ENCODE measurements at places on chromosomes 6 and 20.

GRCh38 chr6:85498596-85499258 lies 48.8 kb downstream of the NT5E start:
- no peak for DNase-seq

GRCh38 chr6:28893172-28893799 lies 30.5 kb downstream of the TRIM27 start:
- no peak for DNase-seq

- DNase-seq = no peak
Measured at GRCh38 chr6:44498436-44498835, 110.9 kb downstream of the CDC5L start.

- DNase-seq = no peak
Measured at GRCh38 chr20:3681931-3682781, at the start of gene ADAM33. Gene ADAM33 (minus strand): TSS chr20:3682010. CDS start chr20:3682004, 6 bp downstream.
